ENCODE measurements at places on chromosomes 1 and 21.

GRCh38 chr1:12275370-12275769 lies 45.5 kb downstream of the VPS13D start:
- DNase-seq: no peak

- peak; percentile 26 for DNase-seq
These were observed at the start of gene ARHGEF16 for GRCh38 chr1:3453891-3454810. Gene ARHGEF16 (plus strand): TSS chr1:3454665. CDS start chr1:3463085, 8,420 bp downstream.

DNA sequence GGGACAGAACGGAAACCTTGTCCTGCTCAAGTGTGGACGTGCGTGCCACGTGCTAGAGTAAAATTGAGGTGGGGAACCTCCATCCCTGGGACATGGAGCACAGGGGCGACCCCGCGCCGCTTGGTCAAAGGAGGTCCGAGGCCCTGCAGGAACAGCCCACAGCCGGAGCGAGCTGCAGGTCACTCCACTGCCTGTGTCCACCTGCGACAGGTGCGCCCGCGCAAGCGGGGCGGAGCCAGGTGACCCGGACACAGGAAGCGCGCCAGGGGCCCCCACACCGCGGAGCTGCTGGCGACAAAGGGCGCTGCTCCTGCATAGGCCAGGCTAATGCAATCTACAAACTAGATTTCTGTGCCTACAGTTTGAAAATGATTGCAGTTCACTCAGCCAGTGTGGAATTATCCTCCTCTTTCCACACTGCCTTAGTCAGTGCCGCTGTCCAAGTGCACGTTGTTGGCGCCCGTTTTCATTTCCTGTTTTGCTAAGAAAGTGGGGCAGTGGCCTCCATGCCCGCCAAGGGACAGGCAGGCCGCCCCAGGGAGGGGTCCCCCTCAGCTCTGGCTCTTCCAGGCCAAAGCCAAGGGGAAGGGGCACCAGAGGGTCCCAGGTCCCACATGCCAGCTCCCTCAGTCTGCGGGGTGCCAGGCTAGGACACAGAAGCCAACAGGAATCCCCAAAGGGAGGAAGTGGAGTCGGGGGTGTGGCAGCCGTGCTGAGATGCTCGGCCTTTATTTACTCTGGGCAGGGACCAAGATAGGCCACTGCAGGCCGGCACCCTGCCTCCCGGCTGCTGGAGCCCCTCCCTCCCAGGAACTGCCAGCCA lies 4.3 kb upstream of the NADK start:
- peak; percentile 58 for DNase-seq

DNA sequence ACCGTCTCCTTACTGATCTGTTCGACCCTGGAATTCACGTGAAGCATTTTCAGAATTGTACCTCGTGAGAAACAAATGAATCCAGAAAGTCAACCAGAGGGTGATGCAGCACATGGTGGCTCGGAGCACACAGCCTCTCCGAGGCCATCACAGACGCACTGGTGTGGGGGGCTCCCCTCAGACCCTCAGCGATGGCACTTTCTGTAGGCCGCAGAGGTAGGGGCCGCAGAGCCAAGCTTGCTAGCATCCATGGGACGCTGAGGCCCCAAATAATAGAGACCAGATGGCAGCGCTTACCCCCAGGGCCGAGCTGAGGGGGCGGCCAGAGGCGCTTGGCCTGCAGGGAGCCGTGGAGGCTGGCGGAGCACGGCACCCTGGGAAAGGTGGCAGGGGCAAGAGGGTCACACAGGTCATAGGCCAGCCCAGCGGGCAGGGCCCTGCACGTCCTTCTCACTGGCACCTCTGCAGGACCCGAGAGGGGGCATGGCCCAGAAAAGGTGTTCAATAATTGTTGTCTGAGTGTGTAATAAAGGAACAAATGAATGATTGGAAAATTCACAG lies 28.1 kb upstream of the COL6A2 start:
- no peak for DNase-seq

DNA sequence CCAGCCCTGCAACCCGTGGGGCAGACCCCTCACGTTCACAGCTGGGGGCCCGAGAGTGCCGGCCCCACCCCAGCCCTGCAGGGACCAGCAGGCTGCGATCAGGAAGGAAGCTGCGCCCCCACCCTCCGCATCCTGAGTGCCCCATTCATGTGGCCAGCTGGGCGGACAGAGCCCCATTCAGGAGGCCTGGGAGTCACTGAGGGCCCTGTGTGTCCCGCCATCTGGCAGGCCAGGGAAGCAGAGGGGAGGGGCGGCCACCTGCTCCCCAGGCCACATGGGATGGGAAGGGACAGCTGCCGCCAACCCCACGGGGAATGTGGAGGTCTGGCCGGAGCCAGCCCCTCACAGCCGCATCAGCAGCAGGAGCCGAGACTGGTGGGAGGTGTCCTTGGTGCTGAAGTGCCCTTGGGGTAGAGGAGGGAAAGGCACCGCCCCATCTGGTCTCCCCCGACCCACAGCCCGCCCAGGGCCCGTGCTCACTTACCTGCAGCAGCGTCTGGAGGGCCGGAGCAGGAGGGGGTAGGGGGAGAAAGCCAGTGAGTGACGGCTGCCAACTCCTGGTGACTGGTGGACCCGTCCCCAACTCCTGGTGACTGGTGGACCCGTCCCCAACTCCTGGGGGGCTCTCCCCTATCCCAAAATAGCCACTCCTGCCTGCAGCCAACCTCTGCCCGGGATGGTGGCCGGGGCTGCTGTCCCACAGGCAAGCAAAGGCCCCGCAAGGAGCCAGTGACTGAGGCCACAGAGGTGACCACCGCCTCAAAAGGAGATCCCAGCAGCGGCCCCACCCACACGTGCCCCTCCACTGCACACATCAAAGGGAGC lies 8.7 kb downstream of the ACAP3 start:
- DNase-seq: no peak

GRCh38 chr21:21722731-21723130 lies 724.5 kb downstream of the NCAM2 start:
- DNase-seq: no peak

DNA sequence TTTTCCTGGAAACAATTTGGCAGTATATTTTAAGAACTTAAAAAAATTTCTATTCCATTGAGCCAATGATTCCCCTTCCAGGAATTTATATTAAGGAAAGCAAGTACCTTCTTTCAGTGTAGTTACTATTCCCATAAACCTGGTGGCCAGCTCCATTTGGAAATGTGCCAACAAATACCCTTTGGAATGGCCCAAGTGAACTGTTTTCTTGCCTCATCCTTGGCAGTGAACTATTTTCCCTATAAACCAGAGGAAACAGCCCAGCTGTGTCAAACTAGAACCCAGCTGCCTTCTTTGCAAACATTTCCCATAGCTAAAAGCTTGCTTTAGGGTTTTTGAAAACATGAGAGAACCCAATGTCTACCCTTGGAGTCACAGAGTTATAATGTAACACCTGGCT lies 496.9 kb downstream of the NEGR1 start:
- DNase-seq: peak; percentile 33

- DNase-seq: no peak
These were observed 6.1 kb upstream of the IGSF8 start for GRCh38 chr1:160104486-160104885.

- DNase-seq: no peak
These were observed 45.9 kb downstream of the SLX9 start for GRCh38 chr21:44985441-44986401.

- no peak for DNase-seq
These were observed 109.0 kb downstream of the PGBD5 start for GRCh38 chr1:230316864-230317745.

- DNase-seq: peak; percentile 91
These were observed 61.8 kb downstream of the ITPKB start for GRCh38 chr1:226677027-226678020.

GRCh38 chr1:244778344-244778743 lies 57.1 kb upstream of the COX20 start:
- DNase-seq: peak; percentile 13

DNA sequence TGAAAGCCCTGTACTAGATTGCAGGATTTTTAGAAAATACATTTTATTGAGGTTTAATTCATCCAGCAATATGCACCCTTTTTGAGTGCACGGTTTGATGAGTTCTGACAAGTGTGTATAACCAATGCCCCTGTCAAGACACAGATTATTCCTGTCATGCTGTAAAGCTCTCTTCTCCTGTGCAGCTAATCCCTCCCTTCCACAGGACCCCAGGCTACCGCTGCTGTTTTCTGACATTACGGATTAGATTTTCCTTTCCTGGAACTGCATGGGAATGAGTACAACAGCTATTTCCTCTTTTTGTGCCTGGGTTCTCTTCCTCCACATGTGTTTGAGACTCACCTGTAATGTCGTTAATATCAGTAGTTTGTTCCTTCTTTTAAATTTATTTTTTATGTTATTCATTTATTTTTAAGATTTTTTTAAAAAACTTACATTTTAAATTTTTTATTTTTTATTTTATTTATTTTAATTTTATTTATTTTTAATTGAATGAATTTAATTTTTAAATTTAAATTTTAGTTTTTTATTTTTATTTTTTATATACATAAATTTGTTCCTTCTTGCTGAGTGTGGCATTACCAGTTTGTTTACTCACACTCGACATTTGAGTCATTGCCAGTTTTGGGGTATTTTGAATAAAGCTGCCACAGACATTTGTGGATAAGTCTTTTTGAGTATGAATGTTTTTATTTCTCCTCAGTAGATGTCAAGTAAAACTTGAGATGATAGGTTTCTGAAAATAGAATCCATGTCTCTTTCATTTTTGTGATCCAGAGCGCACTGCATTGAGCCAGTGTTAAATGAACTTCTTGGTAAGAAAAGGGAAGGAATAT lies 79.0 kb upstream of the B3GALT5 start:
- no peak for DNase-seq

GRCh38 chr21:26782747-26783146 lies 62.5 kb downstream of the ADAMTS1 start:
- DNase-seq: peak; percentile 45

GRCh38 chr1:238789916-238790667 lies 596.3 kb upstream of the CHRM3 start:
- no peak for DNase-seq

GRCh38 chr1:53272349-53272748 lies 34.0 kb upstream of the MAGOH start:
- DNase-seq: no peak

GRCh38 chr1:100328133-100328532 lies 24.2 kb upstream of the CDC14A start:
- no peak for DNase-seq

GRCh38 chr1:2967329-2967725 lies 53.9 kb upstream of the ACTRT2 start:
- DNase-seq: no peak

- DNase-seq: no peak
These were observed 2.6 kb downstream of the RERE start for GRCh38 chr1:8814865-8815264.

DNA sequence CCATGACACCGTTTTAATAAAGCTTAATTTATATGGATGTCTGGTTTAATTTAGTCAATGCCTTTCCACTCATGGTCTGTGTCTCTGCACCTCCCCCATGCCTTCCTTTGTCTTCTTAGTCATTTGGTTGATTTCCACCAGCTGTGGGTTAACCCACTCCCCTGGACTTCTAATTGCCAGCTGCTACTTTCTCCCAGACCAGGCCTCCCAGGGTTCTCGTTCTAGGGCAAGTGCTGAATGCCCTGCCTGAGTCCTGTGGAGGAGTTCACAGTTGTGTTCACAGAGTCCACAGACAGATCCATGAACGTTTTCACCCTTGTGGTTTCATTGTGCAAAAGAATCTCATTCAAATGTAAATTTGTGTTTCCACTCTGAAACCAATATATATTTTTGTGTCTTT lies 243.4 kb downstream of the NUF2 start:
- no peak for DNase-seq

DNA sequence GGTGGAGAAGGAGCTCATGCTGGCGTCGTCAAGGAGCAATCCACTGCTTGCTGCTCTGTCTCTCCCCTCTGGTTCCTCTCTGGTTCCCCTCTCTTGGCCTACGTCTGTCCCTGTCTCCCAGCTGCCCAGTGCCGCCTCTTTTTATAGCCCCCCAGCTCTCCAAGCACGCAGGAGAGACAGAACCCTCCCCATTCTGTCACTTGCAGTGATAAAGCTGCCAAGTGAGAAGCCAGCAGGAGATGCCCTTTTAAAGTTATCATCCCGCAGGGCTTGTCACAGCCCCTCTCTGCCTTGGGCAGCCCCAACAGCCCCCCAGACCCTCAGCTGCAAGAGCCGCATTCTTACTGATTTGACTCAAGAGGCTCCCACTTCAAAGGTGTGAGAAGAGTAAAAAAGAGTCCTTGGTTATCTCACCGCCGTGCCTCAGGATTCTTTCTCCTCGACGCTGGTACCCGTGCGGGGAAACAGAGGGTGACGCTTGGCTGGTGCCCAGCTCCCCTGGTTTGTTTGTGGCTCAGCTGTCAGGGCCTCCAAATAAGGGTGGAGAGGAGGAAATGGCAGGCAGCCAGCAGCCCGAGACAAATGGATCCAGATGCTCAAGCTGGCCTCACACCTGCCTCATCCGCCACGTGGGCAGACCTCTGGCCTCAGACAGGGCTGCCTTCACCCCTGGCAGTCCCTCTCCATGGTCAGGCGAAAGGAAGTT lies at the start of gene NPPA:
Gene NPPA (minus strand): TSS at position 117 of the 706 bp plus-strand sequence. CDS start 99 bp downstream, at position 18.
- DNase-seq: no peak

DNA sequence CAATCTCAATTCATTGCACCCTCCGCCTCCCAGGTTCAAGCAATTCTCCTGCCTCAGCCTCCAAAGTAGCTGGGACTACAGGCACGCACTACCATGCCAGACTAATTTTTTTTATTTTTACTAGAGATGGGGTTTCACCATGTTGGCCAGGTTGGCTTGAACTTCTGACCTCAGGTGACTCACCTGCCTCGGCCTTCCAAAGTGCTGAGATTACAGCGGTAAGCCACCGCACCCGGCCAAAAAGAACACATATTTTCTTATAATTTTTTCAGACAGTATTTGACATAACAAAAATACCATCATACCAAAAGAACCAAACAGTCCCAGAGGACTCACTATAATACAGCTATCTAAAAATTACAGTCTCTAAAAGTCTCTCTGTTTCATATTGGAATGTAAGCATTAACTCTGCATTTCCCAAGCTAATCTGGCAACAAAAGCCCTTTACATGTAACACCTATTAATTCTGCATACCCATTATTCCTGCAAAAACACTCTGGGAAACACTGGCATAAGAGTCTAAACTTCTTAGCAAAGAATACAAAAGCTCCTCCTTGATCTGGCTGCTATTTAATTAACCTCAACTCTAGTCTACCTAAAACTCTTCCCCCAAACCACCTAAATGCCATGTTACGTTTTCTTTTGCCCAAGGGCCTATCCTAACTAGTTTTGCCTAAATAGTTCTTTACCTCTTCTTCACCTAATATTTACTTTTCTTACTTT lies 26.9 kb downstream of the WDR26 start:
- DNase-seq: no peak

- DNase-seq: peak; percentile 93
These were observed 4.5 kb upstream of the CRABP2 start for GRCh38 chr1:156709757-156710489.

DNA sequence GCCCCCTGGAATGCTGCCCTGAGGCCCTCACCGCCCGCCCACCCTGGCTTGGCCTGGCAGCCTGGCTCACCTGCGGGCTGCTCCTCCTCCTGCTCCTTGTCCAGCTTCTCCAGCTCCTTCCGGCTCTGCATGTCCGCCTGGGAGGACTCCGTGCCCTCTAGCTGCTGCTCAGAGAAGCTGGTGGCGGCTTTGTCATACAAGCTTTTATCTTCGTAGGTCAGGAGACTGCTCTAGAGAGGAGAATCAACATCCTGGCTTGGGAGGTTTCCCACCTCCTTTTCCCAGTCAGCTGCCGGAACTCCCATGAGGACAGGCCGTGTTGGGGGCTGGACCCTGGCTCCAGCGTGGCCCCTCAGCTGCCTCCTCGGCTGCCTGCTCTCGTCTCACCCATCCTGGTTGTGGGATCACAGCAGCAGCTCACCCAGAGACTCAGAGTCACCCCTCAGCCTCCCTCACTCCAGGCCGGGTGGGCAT lies 36.6 kb upstream of the TMEM52 start:
- DNase-seq: no peak

Data from umbilical cord (tissue), 2 donors.